Lower lobe of right lung (tissue), 2 donors: ENCODE measurements at places on chromosomes 4 and X.

DNA sequence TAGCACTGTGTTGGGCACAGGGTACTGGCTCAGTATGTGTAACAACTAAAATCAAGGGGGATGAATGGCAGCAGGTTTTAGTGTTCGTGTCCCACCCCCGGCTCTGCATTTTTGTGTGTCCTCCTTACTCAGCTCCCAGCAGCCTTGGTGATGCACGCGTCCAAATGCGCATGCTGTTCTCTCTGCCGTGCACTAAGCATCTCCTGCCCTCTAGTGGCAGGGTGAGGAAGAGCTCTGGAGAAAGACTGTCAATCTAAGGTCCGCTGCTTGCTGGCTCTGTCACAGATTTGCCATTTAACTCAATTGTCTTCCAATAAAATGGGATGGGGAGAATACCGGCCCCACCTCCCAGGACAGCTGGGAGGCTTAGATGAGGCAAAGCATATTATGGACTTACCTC is 61.4 kb downstream of the WFS1 start:
- peaks cover 7% of the 10 kb centered on the region for H3K4me1 ChIP-seq
- no peak overlapping the region for H3K27ac ChIP-seq
- DNase-seq, result no peak
- H3K27me3 ChIP-seq, result peaks cover 29% of the 10 kb centered on the region

DNA sequence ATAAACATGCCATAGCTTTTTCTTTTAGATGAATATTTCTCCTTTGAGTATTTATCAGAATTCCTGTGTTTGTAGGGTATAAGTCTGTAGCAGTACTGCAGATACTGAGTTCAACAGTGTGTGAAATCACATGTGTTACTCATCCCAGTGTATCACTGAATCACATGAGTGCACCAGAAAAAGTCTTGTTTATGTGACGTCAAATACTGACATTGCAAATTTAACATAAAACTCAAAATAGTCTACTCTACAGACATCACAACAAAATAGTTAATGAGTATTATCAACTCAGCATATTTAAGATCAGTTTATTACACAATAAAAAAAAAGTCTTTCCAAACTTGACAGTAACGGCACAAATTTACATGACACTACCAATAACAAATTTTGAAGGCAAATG is 221.3 kb downstream of the DCTD start:
- no peak overlapping the region for H3K4me3 ChIP-seq
- DNase-seq, result no peak
- H3K4me1 ChIP-seq, result no peaks in the 10 kb centered on the region
- H3K27me3 ChIP-seq, result no peaks in the 10 kb centered on the region

DNA sequence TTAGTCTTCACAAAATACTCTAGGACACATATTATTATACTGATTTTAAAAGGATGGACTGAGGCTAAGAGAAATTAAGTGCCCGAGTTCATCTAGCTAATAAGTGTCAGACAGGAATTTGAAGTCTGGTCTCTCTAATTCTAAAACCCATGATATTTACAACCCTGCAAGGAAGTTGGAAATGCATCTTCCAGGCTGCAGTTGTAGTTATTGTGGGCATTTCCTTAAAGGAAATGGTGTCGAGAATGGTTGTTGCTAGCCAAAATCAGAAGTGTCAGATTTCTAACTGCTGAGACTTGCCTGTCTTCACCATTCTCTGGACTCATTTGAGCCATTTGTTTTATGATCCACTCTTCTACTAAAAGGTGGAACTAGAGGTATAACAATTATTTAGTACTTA is 82.5 kb downstream of the FAT4 start:
- no peak for DNase-seq
- no peak overlapping the region for H3K4me3 ChIP-seq
- H3K27ac ChIP-seq, result no peak overlapping the region
- no peaks in the 10 kb centered on the region for H3K36me3 ChIP-seq

DNA sequence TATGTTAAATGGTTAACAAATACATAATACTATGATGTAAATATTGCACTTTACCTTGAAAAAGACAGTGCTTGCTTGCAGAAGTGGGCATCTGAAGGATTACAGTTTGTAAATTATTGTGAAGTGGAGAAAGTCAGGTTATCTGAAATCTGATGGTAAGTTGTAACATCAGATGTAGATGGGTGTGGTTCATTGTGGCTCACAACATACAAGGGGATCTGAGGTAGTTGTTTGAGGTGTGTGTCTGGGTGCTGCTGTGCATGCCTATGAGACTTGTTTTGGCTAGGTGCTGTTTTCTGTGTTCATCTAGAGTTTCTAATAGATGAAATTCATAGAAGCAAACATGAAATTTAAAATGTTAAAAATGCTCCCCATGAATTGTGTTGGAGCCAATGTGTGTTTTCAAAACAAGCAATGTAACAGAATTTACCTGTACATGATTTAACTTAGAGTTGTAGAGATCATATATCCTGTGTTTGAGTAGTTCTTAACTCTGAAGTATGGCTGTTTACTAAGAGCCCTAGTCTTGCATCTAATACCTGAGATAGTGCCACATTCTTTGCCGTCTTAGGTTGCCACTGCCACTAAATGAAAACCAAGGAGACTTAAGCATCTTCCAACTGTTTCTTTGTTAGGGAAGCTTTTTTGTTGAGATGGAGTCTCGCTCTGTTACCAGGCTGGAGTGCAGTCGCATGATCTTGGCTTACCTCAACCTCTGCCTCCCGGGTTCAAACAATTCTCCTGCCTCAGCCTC is 11.9 kb upstream of the NDUFC1 start:
- DNase-seq, result no peak
- H3K4me3 ChIP-seq, result no peak overlapping the region
- H3K36me3 ChIP-seq, result no peaks in the 10 kb centered on the region
- no peak overlapping the region for H3K27ac ChIP-seq
- no peaks in the 10 kb centered on the region for H3K27me3 ChIP-seq
- H3K4me1 ChIP-seq, result peaks cover 39% of the 10 kb centered on the region

DNA sequence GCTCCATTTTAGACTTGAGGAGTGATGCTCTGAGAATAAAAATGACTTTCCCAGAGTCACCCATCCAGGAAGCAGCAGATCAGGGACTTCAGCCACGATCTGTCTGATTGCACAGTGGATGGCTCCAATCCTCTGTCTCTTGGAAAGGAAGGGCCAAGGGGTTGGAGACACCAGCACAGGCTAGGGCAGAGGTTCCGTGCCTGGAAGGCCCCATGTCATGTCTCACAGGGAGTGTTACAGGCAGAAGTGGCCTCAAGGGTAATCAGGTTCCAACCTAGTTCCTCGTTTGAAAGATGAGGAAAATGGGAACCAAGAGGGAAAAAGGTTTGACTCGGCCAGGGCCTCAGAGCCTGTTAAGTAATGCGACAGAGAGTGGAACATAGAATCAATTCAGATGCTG is 160.0 kb downstream of the EFNB1 start:
- no peaks in the 10 kb centered on the region for H3K27me3 ChIP-seq
- H3K4me1 ChIP-seq, result peaks cover 8% of the 10 kb centered on the region
- H3K36me3 ChIP-seq, result no peaks in the 10 kb centered on the region

GRCh38 chrX:110569506-110569905 is 210.9 kb downstream of the RTL9 start:
- H3K4me1 ChIP-seq, result no peaks in the 10 kb centered on the region
- no peak overlapping the region for H3K4me3 ChIP-seq

DNA sequence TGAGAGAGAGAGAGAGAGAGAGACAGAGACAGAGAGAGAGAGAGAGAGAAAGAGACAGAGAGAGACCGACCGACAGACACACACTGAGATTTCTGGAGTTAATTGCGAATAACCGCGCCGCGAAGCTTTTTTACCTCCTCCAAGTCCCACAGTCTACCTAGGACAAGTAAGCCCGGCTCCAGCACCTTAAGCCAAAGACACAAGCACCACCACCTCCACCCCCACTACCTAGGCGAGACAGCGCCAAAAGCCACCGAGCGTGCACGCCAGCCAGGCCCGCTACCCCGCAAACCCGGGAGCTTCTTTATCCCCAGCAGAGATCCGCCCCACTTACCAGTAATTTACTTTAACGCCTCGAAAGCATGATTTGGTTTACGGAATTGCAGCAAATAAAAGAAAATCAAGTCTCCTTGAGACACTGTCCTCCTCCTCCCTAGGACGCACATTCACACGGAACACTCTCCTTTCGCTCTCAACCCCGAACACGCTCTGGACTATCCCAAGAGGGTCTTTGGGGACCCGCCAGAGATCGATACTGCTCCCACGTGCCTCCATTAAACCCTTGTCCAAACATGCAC is 649.6 kb upstream of the DIPK2B start:
- no peaks in the 10 kb centered on the region for H3K4me1 ChIP-seq
- no peaks in the 10 kb centered on the region for H3K27me3 ChIP-seq
- H3K4me3 ChIP-seq, result peak overlapping the region; percentile 59
- no peak overlapping the region for H3K27ac ChIP-seq
- no peaks in the 10 kb centered on the region for H3K36me3 ChIP-seq

GRCh38 chrX:28659269-28659668 is 72.0 kb downstream of the IL1RAPL1 start:
- no peaks in the 10 kb centered on the region for H3K27me3 ChIP-seq
- no peak overlapping the region for H3K27ac ChIP-seq
- H3K4me3 ChIP-seq, result no peak overlapping the region
- no peak for DNase-seq

DNA sequence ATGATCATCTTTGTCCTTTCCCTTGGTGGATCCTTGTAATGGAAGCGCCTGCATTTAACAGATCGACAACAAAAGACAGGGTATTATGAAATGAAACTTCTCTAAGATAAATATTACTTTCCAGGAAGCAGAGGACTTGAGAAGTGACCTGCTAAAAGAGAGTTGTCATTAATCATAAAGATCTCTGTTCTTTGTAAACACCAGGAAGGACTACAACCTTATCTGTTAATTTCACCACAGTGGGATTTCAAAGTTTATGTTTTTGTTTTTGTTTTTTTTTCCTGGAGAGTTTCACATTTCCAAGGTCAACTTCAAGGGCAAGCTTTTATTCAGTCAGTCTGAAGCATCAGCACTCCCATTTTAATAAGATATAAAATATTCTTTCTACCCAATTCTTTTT is 170.9 kb downstream of the RCHY1 start:
- no peaks in the 10 kb centered on the region for H3K36me3 ChIP-seq
- H3K4me3 ChIP-seq, result no peak overlapping the region
- no peak overlapping the region for H3K27ac ChIP-seq
- H3K4me1 ChIP-seq, result no peaks in the 10 kb centered on the region
- no peak for DNase-seq

GRCh38 chr4:95000076-95000648 is 242.4 kb downstream of the BMPR1B start:
- no peaks in the 10 kb centered on the region for H3K4me1 ChIP-seq
- no peaks in the 10 kb centered on the region for H3K36me3 ChIP-seq

DNA sequence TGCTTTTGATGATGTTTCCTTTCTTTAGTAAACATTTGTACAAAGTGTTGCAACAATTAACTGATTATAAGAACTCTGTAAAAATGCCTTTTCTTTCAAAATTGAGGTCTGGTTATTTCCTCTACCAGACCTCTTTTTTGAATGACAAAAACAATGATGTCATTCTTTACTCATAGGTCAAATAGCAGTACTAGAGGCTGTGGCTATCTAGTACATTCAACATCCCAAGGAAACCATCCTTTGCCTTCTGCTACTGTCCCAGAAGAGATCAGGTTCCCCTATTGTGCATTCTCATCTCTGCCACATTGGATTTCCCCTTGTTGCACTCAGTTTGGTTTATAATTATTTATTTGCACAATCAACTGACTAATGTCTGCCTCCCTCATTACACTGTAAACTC is 19.1 kb upstream of the MAD2L1 start:
- H3K36me3 ChIP-seq, result no peaks in the 10 kb centered on the region
- no peak for DNase-seq
- no peaks in the 10 kb centered on the region for H3K4me1 ChIP-seq

GRCh38 chrX:100376576-100376975 is 33.5 kb downstream of the PCDH19 start:
- DNase-seq, result no peak
- H3K36me3 ChIP-seq, result no peaks in the 10 kb centered on the region
- no peak overlapping the region for H3K27ac ChIP-seq
- no peaks in the 10 kb centered on the region for H3K27me3 ChIP-seq
- no peaks in the 10 kb centered on the region for H3K4me1 ChIP-seq

- no peak for DNase-seq
- no peaks in the 10 kb centered on the region for H3K27me3 ChIP-seq
- H3K36me3 ChIP-seq, result no peaks in the 10 kb centered on the region
- H3K4me3 ChIP-seq, result no peak overlapping the region
- H3K27ac ChIP-seq, result no peak overlapping the region
Measured at GRCh38 chr4:152399246-152399645, 136.6 kb downstream of the FBXW7 start.

DNA sequence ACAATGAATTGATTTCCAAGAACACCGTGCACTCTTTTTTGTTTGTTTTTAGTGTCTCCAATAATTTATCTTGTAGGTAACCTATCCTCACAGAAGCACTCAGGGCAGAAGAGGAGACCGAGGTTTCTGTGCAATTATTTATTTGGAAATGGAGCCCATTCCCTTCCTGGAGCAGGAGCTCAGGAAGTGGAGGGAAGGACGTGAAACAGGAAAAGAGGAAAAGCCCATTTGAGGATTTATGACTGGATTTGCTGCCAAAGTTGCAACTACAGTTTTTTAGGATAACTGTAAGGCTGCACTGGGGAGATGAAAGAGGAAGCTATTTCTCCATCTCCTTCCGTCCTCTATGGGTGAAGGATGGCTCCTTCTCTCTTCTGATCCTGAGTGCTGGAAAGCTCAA is 31.7 kb upstream of the MXRA5 start:
- H3K27me3 ChIP-seq, result no peaks in the 10 kb centered on the region
- DNase-seq, result no peak
- no peaks in the 10 kb centered on the region for H3K4me1 ChIP-seq
- no peaks in the 10 kb centered on the region for H3K36me3 ChIP-seq
- no peak overlapping the region for H3K4me3 ChIP-seq

DNA sequence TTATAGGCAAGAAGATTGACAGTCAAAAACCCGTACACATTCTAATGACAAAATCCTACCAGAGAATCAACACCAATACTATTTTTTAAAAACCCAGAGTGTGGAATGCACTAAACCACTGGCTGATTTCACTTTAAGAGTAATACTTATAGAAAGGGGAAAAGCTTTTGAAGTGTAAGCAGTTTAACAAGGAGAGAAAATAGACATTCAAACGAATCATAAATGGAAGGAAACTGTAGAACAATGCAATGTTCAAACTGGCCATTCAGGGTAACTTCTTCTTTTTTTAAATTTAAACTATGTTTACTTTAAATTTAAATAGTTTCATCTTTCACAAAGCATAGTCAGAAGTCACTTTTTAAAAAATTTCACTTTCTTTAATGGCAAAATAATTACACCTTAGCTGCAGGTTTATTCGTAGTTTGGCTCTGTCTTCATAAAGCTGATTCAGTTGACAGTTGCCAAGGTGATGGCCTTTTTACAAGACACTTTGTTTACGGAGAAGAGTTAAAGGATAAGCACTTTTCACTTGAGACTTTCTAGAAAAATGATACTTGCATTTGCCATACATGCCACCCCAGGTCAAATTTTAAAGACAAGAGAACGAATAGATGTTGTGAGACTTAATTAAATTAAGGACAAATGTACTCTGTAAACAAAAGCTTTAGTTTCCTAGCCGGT is 82.4 kb upstream of the KLF3 start:
- peaks cover 3% of the 10 kb centered on the region for H3K4me1 ChIP-seq
- H3K36me3 ChIP-seq, result no peaks in the 10 kb centered on the region
- no peak overlapping the region for H3K4me3 ChIP-seq
- no peak overlapping the region for H3K27ac ChIP-seq
- no peaks in the 10 kb centered on the region for H3K27me3 ChIP-seq
